ENCODE measurements at places on chromosomes 7 and 10.

- DNase-seq, result peak; percentile 36
Measured at GRCh38 chr10:79049931-79050895, 18.6 kb upstream of the ZMIZ1 start.

GRCh38 chr7:40301486-40302068 lies 166.8 kb downstream of the SUGCT start:
- DNase-seq, result no peak

DNA sequence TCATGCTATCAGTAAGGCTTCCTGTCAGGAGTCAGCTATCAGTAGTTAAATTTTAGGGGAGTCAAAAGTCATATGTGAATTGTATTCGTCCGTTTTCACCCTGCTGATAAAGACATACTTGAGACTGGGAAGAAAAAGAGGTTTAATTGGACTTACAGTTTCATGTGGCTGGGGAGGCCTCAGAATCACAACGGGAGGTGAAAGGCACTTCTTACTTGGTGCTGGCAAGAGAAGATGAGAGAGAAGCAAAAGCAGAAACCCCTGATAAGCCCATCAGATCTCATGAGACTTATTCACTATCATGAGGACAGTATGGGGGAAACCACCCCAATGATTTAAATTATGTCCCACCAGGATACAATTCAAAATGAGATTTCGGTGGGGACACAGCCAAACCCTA lies 47.1 kb downstream of the KLF6 start:
- no peak for DNase-seq

GRCh38 chr7:36682102-36682501 lies 42.2 kb downstream of the AOAH start:
- DNase-seq, result no peak

DNA sequence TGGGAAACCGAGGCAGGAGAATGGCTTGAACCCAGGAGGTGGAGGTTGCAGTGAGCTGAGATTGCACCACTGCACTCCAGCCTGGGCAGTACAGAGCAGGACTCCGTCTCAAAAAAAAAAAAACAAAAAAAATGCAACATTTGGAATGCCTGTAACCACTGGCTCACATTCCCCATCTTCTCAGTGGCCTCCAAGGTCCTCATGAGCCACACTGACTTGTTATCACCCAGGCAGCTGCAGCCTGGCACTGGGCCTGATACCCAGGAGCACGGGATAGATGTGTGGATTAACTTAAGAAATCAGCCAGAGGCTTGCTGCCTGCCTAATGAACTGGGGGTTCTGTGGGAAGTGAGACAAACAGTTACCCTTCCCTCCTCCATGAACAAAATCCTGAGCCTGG lies 23.0 kb downstream of the JCAD start:
- DNase-seq, result no peak

DNA sequence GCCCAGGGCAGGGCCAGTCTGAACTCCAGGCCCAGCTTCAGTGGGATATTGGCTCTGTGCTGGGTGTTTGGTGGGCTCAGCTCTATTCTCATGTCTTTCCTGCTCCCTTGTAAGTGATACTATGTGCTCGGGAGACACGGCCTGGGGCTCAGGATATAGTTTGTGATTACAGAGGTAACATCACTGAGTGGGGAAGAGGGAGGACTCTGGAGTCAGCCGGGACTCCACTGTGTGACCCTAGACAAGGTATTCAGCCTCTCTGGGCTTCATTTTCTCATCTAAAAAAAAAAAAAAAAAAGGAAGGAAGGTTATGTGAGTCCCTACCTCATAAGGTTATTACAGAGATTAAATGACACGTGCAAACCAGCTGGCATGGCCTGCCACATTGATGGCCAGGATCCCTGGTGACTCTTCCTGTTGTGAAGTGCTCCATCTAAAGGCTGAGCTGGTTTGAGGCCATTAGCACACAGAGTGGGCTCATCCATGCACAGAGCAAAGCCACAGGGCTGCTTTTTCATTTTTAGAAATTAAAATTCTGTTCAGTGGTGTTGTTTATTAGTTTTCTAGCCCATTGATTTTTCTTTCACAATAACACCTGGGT lies 15.7 kb downstream of the SLC13A4 start:
- DNase-seq, result no peak

- no peak for DNase-seq
Measured at GRCh38 chr10:100976906-100977305, 7.6 kb downstream of the SEMA4G start.

- DNase-seq, result peak; percentile 92
Measured at GRCh38 chr10:133308421-133309099, at the start of the genes TUBGCP2 and ZNF511. TUBGCP2 (minus strand) TSS chr10:133308872; CDS start chr10:133302941, 5,931 bp downstream. ZNF511 (plus strand) TSS chr10:133308914; CDS start chr10:133308944, 30 bp downstream.

- no peak for DNase-seq
Measured at GRCh38 chr7:84009051-84009450, 185.5 kb downstream of the SEMA3A start.

DNA sequence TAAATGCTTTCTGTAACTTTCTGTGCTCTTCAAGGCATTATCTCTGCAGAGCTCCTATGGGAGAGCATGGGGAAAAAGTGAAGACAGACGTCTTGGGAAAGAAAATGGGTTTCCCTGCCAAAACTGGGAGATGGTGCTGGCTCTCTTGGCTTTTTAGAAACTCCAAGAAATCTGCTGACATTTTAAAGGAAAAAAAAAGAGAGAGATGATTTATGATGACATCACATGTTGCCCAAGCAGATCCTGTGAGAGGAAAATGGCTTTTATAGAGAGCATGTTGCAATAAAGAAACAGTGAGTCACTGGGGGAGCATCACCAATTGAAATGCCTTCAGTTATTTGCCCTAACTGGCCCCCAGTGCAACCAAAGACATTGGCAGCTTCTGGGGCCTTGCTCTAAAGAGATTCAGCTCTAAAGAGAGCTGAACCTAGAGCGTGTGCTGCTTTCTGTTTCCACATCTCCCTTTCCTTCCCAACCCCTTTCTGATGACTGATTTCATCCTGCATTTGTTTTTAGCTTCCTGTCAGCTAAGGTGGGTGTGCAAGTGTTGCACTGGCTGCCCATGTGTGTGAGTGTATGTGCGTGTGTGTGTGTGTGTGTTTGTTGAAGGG lies 37.7 kb downstream of the LRMDA start:
- no peak for DNase-seq

DNA sequence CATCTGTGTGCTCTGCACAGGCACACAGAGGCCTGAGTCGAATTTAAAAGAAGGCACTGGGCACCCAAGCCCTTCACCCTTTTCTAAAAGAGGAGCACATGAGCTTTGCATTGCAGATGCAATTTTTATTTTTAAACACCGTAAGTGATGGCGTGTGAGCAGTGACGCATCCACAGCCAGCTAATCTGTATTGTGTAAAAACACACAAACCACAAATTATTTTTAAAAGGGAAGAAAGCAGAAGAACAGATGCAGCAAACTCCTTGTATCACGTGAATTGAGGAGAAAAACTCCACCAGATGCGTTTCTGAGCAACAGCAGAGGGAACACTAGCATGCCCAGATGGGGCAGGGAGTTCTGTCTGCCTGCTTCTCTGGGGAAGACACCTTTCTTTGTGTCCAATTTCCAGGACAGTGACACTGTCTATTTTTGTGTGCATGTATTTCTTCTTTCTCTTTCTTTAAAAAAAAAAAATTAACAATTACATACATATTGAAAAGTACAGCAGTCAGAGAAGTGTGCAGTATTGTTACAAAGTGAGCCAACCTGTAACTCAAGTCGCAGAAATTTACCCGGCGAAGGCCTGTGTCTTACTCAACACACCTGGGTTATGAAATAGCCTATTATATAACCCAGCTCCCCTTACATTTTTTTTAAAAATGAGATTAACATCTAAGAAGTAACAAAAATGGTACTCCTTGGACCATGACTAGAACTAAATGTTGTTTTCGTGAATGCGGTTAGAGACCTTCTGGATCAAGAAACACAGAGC lies 39.2 kb downstream of the EEPD1 start:
- no peak for DNase-seq

DNA sequence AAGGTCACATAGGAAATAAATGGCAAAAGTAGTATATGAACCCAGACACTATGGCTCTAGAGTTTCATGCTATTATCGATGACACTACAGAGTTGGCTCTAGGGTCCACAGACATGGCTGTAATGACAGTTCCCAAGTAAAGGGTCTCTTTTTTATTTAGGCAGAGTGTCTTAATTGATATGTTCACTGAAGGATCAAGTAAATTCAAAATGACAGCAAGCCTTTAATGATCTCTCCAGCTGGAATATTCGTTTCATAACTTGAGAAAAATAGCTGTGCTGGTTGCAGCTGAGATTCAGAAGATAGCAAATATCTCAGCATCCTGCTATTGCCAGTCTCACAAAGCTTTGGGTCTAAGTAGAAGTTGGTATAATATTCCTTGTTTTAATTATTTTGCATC lies 333.6 kb upstream of the MAGI2 start:
- DNase-seq, result no peak

- DNase-seq, result no peak
Measured at GRCh38 chr7:32142649-32143048, 72.4 kb upstream of the PDE1C start.

GRCh38 chr7:129667551-129667950 lies 56.0 kb downstream of the NRF1 start:
- no peak for DNase-seq

GRCh38 chr10:74377476-74377875 lies 226.5 kb downstream of the ADK start:
- DNase-seq, result no peak

DNA sequence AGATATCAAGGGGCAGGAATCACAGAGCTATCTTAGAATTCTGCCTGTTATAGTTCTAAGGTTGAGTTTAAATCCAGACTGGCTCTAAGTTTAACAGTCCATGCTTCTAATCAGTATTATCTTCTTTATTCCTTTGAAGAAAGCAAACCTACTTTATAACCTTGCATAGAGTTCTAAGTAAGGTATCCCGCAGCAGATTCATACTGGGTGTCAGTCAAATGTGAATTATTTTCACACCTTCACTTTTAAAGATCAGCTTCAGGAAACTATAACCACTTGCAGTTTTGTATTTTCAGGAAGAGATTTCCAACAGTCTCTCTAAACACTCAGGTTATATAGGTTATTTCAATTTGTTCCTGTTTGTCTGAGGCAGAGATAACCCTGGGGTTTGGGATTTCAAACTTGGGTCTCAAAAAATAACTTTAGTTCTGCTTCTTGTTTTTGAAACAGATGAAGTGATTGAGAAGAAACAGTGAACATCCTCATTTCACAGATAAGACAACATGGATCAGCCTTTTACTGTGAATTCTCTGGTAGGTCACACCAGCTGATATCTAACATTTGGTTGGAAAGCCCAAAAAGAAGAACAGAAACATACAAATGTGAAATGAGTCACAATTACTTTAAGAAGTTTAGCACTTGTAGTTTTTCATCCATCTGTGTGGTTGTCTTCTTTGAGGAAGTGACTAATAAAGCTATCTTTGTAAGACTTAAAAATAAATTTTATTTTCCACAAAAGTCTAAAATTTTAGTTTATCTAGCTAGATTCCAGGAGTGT lies 21.4 kb downstream of the STAMBPL1 start:
- no peak for DNase-seq

DNA sequence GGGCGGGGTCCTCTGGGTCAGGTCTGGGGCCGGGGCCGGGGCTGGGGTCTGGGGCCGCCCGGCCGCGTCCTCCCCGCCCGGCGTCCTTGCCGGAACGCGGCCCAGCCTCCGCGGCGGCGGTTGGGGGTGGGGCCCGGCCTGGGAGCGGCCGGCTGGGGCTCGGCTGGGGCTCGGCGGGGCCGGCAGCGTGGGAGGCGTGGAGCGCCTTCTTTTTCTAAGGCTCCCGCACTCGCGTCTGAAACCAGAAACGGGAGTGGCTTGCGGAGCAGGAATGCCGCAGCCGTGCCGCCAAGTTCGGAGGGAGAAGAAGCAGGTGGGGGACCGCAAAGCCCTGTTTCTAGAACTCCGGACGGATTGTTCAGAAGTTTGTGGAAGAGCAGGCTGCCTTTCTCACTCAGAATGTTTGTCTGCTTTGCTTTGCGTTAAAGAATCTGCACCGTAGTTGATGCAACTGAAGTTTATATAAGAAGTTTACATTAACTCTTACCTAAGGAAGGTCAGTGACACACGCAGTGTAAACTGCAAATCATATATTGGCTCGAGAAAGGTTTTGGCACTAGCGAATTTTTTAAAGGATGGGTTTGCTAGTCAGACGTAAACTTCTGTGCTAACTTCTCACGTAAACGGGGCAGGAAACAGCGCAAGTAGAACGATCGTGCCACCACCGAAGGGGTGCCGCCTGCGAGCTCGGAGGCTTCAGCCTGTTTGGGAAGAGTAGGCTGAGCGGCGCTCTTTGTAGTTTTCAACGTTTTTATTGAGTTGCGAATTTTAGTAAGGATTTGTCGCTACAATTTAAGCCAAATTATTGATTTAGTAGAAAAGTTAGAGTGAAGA lies 729 bp downstream of the DNAJB6 start:
- peak; percentile 82 for DNase-seq

DNA sequence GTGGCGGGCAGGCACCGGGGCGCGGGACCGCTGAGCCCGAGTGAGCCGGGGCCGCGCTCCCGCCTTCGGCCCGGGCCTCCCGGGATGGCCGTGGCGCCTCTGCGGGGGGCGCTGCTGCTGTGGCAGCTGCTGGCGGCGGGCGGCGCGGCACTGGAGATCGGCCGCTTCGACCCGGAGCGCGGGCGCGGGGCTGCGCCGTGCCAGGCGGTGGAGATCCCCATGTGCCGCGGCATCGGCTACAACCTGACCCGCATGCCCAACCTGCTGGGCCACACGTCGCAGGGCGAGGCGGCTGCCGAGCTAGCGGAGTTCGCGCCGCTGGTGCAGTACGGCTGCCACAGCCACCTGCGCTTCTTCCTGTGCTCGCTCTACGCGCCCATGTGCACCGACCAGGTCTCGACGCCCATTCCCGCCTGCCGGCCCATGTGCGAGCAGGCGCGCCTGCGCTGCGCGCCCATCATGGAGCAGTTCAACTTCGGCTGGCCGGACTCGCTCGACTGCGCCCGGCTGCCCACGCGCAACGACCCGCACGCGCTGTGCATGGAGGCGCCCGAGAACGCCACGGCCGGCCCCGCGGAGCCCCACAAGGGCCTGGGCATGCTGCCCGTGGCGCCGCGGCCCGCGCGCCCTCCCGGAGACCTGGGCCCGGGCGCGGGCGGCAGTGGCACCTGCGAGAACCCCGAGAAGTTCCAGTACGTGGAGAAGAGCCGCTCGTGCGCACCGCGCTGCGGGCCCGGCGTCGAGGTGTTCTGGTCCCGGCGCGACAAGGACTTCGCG lies 534 bp downstream of the FZD9 start:
- peak; percentile 22 for DNase-seq

DNA sequence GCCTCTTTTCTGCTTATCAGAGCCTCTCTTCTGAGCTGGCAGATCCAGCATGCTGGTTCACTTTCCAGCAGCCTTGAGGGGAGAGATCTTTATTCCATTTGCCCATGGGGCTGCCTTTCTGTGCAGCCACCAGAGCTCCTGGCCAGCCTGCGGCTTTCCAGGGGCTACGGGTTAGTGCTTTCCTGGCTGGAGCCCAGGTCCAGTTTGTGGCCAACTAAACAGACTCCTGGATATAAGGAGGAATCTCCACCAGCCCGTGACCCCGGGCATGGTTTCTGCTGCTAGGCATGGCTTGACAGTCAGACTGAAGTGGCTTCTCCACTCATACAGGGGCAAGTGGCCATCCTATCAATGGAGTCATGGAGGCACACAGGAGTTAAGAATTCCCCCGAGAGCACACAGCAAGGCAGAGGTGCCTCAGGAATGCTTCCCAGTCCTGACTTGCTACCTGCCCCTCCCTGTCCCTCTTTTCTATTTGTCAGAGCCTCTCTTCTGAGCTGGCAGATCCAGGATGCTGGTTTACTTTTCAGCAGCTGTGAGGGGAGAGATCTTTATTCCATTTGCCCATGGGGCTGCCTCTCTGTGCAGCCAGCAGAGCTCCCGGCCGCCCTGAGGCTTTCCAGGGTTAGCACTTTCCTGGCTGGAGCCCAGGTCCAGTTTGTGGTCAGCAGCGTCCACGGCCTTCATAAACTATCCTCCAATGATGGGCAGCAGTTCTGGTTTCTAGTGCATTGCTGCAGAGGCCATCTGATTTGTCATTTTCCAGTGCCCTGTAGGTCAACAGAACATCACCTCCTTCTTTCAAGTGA lies 35.9 kb downstream of the TSPAN15 start:
- DNase-seq, result no peak

Measured in stimulated activated naive CD8-positive, alpha-beta T cell treated with anti-CD3 and anti-CD28 coated beads, Interleukin-15, Interleukin-2, amounts not matched to agents 100 U/mL and 50 U/mL, for 24 hours (primary cell).